ENCODE measurements at places on chromosomes 7 and 10.

GRCh38 chr10:72574636-72575035, 51.2 kb downstream of the MICU1 start:
- DNase-seq: no peak
- H3K36me3 ChIP-seq: no peaks in the 10 kb centered on the region
- no peaks in the 10 kb centered on the region for H3K27me3 ChIP-seq
- no peaks in the 10 kb centered on the region for H3K4me1 ChIP-seq
- H3K4me3 ChIP-seq: no peak overlapping the region

- H3K4me3 ChIP-seq: no peak overlapping the region
- no peak for DNase-seq
- no peaks in the 10 kb centered on the region for H3K36me3 ChIP-seq
These were observed 57.3 kb upstream of the OSBPL3 start for GRCh38 chr7:25037325-25037724.

DNA sequence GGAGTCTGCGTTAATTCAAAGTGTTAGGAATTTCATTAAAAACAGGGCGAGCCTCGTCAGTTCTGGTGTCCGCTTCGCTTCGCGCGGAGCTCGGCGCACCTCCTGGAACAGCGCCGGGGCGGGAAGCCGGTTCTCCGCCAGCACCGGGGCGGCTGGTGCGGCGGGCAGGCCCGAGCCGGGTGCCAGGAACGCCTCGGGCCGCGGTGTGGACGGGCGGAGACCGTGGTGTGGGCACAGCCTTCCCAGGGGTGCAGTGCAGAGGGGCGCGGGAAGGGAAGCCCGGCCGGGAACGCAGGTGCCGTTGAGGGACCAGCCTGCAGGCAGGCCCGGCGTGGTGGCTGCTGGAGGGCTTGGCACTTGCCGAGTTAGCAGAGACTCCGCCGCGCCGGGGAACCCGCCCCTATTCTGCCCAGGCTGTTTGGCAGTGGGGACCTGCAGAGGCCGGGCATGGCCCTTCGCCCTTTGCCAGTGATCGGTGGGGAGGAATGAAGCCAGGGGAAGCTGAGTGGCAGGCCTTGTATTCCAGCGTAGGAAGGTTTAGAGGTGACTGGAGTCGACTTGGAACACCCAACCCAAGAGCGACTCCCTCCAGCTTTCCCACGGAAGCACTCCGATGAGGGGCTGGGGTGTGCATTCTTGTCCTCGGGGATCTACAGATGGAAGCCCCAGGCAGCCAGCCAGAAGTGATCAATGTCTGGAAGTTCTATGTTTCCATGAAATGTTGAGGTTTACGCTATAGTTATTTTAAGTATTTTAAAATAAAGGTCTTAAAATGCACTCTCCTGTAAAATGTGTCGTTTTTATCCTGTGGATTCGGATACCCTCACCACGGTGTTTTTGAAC, 945 bp upstream of the RHEB start:
- no peaks in the 10 kb centered on the region for H3K27me3 ChIP-seq
- no peak overlapping the region for H3K4me3 ChIP-seq
- peaks cover 32% of the 10 kb centered on the region for H3K4me1 ChIP-seq
- H3K27ac ChIP-seq: peak overlapping the region; percentile 87

DNA sequence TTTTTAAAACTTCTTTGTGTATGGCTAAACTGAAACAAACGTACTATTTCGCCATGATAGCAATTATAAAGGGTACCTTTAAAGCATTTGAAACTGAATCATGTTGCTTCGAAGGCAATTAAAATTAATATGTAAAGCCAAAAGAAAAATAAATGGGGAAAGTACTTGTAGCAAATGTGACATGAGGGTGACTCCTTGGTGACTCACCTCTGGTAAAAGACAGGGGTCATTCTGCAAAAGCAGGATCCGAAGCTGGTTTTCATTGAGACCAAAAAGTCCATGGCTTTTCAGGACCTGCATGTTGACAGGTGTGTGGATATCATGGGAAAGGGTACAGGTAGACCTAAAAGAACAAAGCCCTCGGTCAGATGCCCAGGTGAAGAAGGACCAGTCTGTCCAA, 1.5 kb downstream of the ZC3HAV1L start:
- no peak for DNase-seq
- H3K27ac ChIP-seq: peak overlapping the region; percentile 89
- peak overlapping the region; percentile 48 for H3K4me3 ChIP-seq
- H3K4me1 ChIP-seq: peaks cover 45% of the 10 kb centered on the region

GRCh38 chr10:824497-824896, 107.0 kb downstream of the LARP4B start:
- DNase-seq: no peak
- H3K4me1 ChIP-seq: no peaks in the 10 kb centered on the region
- no peak overlapping the region for H3K27ac ChIP-seq
- H3K27me3 ChIP-seq: no peaks in the 10 kb centered on the region
- peaks cover 97% of the 10 kb centered on the region for H3K36me3 ChIP-seq

- H3K4me1 ChIP-seq: no peaks in the 10 kb centered on the region
- H3K27ac ChIP-seq: no peak overlapping the region
- no peak for DNase-seq
- no peaks in the 10 kb centered on the region for H3K36me3 ChIP-seq
- H3K27me3 ChIP-seq: no peaks in the 10 kb centered on the region
These were observed 266.9 kb downstream of the NEBL start for GRCh38 chr10:20630092-20630643.

GRCh38 chr7:42831718-42832522, 80.0 kb downstream of the C7orf25 start:
- peak; percentile 40 for DNase-seq
- no peak overlapping the region for H3K4me3 ChIP-seq
- H3K36me3 ChIP-seq: no peaks in the 10 kb centered on the region
- H3K27me3 ChIP-seq: no peaks in the 10 kb centered on the region

GRCh38 chr10:133088179-133088955, 643 bp downstream of the ADGRA1 start:
- no peaks in the 10 kb centered on the region for H3K4me1 ChIP-seq
- no peak for DNase-seq
- no peak overlapping the region for H3K27ac ChIP-seq
- H3K27me3 ChIP-seq: peaks cover 3% of the 10 kb centered on the region
- H3K4me3 ChIP-seq: no peak overlapping the region

- no peaks in the 10 kb centered on the region for H3K27me3 ChIP-seq
- DNase-seq: peak; percentile 69
- H3K4me3 ChIP-seq: peak overlapping the region; percentile 64
These were observed 1.8 kb downstream of the PRKCQ start for GRCh38 chr10:6578251-6578771.

GRCh38 chr7:45173596-45174327, 16.2 kb downstream of the RAMP3 start:
- peaks cover 3% of the 10 kb centered on the region for H3K27me3 ChIP-seq
- no peak overlapping the region for H3K27ac ChIP-seq
- no peaks in the 10 kb centered on the region for H3K4me1 ChIP-seq
- H3K4me3 ChIP-seq: no peak overlapping the region
- no peaks in the 10 kb centered on the region for H3K36me3 ChIP-seq

DNA sequence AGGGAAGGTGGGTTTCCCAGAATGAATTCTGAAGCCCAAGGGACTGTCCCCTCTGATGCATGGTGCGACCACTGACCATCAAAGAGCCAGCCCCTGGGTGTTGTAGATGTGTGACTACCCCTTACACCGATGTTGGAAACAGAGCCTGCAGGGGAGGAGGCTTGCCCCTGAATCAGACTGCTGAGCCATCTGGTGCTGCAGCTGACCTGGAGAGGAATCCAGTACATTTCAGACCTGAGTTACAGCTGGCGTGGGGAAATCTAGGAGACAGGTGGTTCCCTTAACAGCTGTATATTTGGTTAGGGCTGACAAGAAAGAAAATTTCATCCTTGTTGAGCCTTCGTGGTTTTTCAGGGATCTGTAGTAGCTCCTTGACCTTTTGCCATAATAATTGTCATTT, 195.5 kb downstream of the CELF2 start:
- no peak for DNase-seq
- H3K27ac ChIP-seq: peak overlapping the region; percentile 35
- H3K4me1 ChIP-seq: peaks cover 34% of the 10 kb centered on the region
- H3K4me3 ChIP-seq: no peak overlapping the region

GRCh38 chr7:2521952-2522591, 2.5 kb downstream of the LFNG start:
- peak; percentile 83 for DNase-seq
- H3K4me3 ChIP-seq: peak overlapping the region; percentile 6
- H3K4me1 ChIP-seq: peaks cover 39% of the 10 kb centered on the region
- H3K27me3 ChIP-seq: peaks cover 8% of the 10 kb centered on the region
- H3K27ac ChIP-seq: no peak overlapping the region
- no peaks in the 10 kb centered on the region for H3K36me3 ChIP-seq

DNA sequence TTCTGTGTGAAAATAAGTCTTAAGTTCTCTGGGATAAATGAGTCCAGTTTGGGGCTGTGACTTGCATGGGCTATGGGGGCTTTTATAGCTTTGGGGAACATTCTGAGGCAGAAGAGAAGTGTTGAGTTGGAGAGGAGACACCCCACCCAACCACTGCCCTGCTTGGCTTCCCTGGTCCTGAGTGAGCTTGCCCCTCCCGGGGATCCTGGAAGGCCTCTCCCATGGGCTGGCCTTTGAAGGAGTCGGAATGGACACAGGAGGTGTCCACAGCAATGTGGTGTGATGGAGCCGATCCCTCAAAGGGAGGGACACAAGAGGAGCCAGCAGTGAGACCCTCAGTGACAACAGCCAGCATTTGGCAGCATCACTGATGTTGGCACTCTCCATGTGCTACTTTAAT, 89.8 kb downstream of the GLRX3 start:
- no peak overlapping the region for H3K4me3 ChIP-seq
- H3K27me3 ChIP-seq: no peaks in the 10 kb centered on the region
- DNase-seq: no peak

- no peak overlapping the region for H3K4me3 ChIP-seq
- no peaks in the 10 kb centered on the region for H3K4me1 ChIP-seq
- H3K27ac ChIP-seq: no peak overlapping the region
- no peak for DNase-seq
These were observed 160.5 kb upstream of the FERD3L start for GRCh38 chr7:19305698-19306097.

- no peaks in the 10 kb centered on the region for H3K27me3 ChIP-seq
- no peak overlapping the region for H3K4me3 ChIP-seq
- no peaks in the 10 kb centered on the region for H3K36me3 ChIP-seq
- H3K4me1 ChIP-seq: no peaks in the 10 kb centered on the region
These were observed 27.0 kb upstream of the FZD8 start for GRCh38 chr10:35668865-35669650.

DNA sequence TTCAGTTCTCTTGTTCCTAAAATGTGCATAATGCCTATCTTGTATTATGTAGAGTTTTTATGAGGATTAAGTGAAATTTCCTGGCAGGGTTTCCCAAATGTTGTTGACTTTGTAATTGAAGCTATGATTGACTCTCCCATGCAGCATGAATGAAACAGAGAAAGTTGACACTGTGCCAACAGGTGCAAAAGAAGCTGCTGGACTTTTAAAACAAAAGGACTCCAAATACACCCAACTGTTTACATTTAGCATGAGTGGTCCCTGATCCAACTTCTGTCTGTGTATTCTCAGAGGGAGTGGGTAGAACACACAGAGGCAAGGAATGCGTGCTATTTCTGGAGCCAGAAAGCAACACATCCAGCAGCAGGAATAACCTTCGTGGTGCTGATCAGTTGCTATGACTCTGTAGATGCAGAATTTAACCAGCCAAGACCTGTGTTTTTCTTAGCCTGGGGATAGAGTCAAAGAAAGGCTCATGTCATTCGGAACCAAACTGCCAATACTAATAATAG, 14.4 kb upstream of the RBM20 start:
- no peak for DNase-seq
- H3K4me3 ChIP-seq: no peak overlapping the region
- H3K36me3 ChIP-seq: no peaks in the 10 kb centered on the region

All from DND-41 (cell line).